ENCODE measurements at places on chromosomes 2 and 18. TPM values are rescaled to one million over a fixed set of nuclear protein-coding genes. Genes with fewer than 3 reads are reported as not detected.

- DNase-seq, result no peak
Measured at GRCh38 chr2:237569041-237569440, 2.7 kb downstream of the PRLH start.

DNA sequence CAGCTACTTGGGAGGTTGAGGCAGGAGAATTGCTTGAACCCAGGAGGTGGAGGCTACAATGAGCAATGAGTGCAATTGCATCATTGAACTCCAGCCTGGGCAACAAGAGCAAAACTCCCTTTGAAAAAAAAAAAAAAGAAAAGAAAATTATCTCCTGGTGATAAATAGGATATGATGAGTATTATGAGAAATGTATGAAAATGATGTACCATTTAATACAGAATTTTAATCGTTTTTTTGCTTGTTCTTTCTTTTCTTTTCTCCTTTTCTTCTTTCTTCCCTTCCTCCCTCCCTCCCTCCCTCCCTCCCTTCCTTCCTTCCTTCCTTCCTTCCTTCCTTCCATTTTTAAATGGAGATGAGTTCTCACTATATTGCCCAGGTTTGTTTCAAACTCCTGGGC, 40.4 kb downstream of the TTC27 start:
- no peak for DNase-seq

DNA sequence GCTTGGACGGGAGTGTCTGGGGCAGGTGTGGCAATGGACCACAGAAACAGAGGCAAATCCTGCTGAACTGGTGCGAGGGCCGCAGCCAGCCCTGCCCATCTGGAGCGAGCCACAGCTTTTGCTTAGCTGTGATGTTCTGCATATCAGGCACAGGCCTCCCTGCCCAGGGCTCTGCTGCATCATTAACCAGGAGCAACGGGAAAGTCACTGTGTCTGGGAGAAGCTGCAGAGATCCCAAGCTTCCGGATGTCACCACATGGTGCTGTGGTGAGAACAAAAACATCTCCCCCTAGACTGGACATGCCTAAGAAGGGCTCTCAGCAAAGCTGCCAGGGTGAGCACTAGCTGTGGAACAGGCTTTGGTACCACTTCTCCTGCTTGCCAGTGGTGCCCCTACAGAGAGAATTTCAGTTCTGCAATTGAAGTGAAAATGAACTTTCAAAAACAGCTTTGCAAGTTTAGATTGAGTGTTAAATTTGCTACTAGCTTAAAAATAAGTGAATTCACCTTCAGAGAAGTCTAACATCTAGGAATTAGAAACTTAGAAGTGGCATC, 172.9 kb upstream of the MYT1L start:
- DNase-seq, result no peak

- DNase-seq, result no peak
Measured at GRCh38 chr2:212898011-212898410, 253.4 kb downstream of the IKZF2 start.

GRCh38 chr2:205822579-205822978, 140.3 kb downstream of the NRP2 start:
- no peak for DNase-seq

- DNase-seq, result no peak
Measured at GRCh38 chr18:69399253-69399652, 1.4 kb upstream of the DOK6 start.

- no peak for DNase-seq
Measured at GRCh38 chr2:17610521-17610920, 70.0 kb downstream of the VSNL1 start.

DNA sequence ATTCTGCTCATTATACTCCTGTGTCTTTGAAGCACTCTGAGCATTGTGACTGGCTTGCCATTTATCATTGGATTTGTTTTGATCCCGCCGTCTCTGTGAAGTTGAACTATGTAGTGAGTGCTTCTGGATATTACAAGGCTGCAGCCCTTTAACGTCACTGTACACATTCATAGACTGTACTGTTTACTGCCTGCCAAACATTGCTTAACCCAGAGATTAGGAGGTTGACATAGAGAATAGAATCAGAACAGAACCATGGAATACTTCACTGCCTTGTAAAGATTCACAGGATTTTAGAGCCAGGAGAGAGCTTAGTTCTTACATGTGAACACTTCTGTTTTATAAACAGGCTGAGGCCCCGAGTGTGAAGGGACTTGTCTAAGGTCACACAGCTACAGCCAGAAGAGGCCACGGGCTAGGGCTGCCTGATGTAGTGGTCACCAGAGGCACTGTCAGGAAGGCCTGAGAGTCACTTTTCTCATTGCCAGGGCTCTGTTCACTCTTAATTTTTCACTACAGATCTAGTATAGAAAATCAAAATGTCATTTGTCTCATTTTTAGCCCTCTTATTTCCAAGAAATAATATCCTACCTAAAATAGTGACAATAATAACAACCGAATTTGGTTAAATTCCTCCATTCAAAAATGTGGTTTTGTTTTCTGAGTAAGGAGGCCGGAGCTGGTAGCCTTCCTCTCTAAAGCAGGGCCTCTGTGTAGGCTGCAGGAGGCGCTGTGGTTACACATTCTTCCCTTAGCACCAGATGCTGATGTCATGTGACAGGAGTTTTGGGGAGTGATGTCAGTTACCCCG, 87.9 kb downstream of the UGGT1 start:
- DNase-seq, result peak; percentile 84

- DNase-seq, result no peak
Measured at GRCh38 chr2:71610671-71611070, 157.3 kb downstream of the DYSF start.

GRCh38 chr2:200212862-200213425, 93.5 kb upstream of the SPATS2L start:
- no peak for DNase-seq

DNA sequence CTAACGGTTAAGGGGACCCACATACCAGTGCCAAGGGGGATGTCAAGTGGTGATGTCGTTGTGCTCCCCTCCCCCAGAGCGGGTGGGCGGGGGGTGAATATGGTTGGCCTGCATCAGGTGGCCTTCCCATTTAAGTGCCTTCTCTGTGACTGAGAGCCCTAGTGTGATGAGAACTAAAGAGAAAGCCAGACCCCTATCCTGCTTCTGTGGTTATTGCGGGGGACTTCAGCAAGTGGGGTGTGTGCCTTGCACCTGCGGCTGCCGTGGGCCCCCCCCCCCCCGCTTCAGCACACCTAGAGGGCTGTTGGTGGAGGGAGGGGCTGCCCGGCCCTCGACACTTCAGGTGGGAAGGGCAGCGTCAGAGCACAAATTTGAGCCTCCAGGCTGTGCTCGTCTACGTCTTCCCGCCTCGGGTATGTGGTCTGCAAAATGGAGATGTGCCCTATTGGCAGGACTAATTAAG, 6.1 kb downstream of the CTDSP1 start:
- no peak for DNase-seq

GRCh38 chr2:83186105-83186760, 1272.8 kb downstream of the SUCLG1 start:
- DNase-seq, result peak; percentile 60

- peak; percentile 28 for DNase-seq
Measured at GRCh38 chr2:1256632-1257324, 156.5 kb upstream of the TPO start.

- DNase-seq, result no peak
Measured at GRCh38 chr2:133138693-133139092, 429.6 kb downstream of the NCKAP5 start.

GRCh38 chr2:181907057-181907456, 15.5 kb downstream of the ITPRID2 start:
- no peak for DNase-seq

GRCh38 chr2:202201220-202202160, 36.9 kb downstream of the SUMO1 start:
- DNase-seq, result no peak

GRCh38 chr2:23291239-23291638, 93.7 kb upstream of the KLHL29 start:
- no peak for DNase-seq

GRCh38 chr2:104026725-104027124, 827.2 kb upstream of the POU3F3 start:
- no peak for DNase-seq

GRCh38 chr18:42563995-42564394, 551.5 kb downstream of the RIT2 start:
- DNase-seq, result no peak

GRCh38 chr2:184598316-184599053, at the start of gene ZNF804A:
ZNF804A (plus strand) TSS chr2:184598529; CDS start chr2:184598960, 431 bp downstream.
- peak; percentile 46 for DNase-seq

- DNase-seq, result peak; percentile 89
Measured at GRCh38 chr18:37668971-37669747, 103.6 kb upstream of the CELF4 start.

DNA sequence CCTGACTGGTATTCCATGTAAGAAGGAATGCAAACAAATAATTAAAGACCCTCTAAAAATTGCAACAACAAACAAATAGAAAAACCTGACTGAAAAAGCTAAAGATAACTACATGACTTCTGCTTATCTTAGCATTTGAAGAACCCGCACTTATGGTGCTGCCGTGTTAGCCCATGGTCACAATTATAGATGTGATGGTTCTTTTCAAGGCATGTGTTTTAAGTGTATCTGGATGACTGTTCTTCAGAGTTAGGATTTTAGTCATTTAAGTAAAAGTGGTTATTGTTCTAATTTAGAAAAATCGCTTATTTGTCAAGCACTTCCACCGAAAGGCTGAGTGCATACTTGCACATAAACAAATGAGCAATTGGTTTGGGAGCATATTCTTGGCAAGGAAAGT, 77.3 kb downstream of the CPS1 start:
- no peak for DNase-seq

- no peak for DNase-seq
Measured at GRCh38 chr18:28183418-28184078, 6.6 kb upstream of the CDH2 start.

DNA sequence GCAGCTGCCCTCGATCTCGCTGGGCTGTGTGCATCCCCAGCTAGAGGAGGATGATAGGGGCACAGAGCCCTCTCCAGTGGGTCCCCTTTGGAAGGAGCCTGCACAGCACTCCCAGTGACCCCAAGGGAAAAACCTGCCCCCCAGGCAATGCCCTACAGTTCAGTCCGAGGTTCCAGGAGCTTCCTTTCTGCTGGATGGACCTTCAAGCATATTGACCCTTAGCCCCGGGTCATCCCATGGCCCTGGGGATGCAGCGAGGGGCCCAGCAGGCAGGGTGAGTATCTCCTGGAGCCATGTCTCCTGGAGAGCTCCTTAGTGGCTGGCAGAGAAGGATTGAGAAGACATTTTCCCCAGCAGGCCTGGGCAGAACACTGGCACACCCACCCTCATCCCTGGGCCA, 45.4 kb upstream of the CTDP1 start:
- DNase-seq, result no peak

DNA sequence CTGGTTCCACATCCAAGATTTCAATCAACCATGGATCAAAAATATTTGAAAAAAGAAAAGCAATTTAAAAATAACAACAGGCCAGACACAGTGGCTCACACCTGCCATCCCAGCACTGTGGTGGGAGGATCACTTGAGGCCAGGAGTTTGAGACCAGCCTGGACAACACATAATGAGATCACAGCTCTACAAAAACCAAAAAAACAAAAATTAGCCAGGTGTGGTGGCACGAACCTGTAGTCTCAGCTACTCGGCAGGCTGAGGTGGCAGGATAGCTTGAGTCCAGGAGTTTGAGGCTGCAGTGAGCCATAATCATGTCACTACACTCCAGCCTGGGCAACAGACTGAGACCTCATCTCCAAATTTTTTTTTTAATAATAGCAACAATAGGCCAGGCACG, 13.4 kb upstream of the SPATA3 start:
- no peak for DNase-seq

DNA sequence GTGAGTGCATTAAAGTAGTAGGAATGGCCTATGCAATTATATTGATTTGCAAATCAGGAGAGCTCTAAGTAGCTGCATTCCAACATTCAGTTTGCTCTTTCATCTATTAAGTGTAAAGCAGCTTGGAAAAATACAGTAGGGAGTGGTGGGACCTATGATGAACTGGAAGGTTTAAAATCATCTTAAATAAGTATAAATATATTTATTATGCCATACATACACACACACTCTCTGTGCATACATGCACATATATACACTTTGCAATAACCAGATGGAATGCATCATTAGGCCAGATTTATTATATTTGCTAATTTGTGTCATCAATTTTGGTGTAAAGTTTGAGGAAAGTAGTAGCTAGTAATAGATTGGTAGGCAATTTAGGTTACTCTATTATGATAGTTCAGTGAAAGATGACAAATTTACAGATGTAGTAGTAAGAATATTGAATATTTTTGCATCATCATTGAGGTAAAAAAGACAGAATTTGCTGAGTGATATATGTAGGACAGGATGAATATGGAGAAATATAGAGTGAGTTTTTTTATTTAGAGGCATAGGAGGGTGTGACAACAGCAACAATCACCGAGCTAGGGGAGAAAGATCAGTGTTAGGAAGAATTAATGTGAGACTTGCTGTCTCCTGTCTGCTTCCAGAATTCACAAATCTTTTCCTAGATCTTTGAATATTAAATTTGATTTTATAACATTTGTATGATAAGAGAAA, 961.0 kb upstream of the CDH2 start:
- no peak for DNase-seq

GRCh38 chr2:20691076-20691734, 24.3 kb downstream of the GDF7 start:
- no peak for DNase-seq

- no peak for DNase-seq
Measured at GRCh38 chr2:56195563-56195962, 11.8 kb downstream of the CCDC85A start.

MAPK4 gene
- total RNA-seq, result 21.6 TPM

COLEC12 gene
- total RNA-seq, result 59.8 TPM

SERPINB11 gene
- not detected for total RNA-seq

FAP gene
- 27.6 TPM for total RNA-seq

ZCCHC2 gene
- total RNA-seq, result 15.5 TPM

HOXD11 gene
- total RNA-seq, result 1.4 TPM

STRADB gene
- total RNA-seq, result 108 TPM

TOGARAM2 gene
- total RNA-seq, result 1.3 TPM

BMP10 gene
- not detected for total RNA-seq
